ENCODE measurements at places on chromosomes 16 and 17.
A peak's percentile ranks its signal among the peaks of the same experiment; 100 is the strongest.

DNA sequence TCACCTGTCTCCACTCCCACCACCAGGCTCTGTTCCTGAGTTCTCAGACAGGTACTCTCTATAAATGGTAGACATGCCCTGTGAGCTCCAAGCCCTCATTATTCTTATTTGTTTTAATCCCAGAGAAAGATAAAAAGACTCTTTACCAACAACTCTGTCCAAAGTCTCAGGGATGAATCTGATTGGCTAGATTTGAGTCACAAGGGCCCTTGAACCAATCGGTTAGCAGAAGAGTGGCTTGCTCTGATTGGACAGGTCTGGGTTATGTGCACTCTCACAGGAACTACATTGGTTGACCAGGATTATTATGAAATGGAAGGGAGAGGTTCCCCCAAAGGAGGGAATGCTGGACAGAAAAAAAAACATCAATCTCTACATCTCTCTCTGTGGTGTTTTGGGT, 7.5 kb downstream of the COTL1 start:
- DNase-seq, result no peak

- DNase-seq, result no peak
These were observed 81.5 kb downstream of the MYO1D start for GRCh38 chr17:32795339-32795979.

DNA sequence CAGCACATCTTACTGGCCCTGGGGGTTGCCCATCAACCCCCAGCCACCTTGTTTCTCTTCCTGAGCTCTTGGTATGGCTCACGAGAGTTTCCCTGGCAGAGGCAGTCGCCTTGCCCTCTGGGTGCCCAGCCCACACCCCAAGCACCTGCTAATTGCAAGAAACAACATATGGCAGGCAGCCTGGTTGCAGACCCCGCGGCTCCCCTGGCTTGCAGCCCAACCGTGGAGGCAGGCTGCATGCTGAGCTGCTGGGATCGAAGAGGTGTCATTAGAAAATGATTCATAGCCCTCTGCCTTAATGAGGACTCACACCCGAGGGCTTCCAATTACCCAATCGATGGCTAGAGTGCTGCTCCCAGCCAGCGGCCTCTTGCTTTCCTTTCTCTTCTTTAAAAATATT, 115.7 kb downstream of the TMEM114 start:
- no peak for DNase-seq

- DNase-seq, result no peak
These were observed 15.1 kb downstream of the CACNG5 start for GRCh38 chr17:66849851-66850580.

- DNase-seq, result no peak
These were observed 9.3 kb upstream of the ADAMTS18 start for GRCh38 chr16:77444147-77444460.

GRCh38 chr17:34532281-34533065, 46.9 kb upstream of the TMEM132E start:
- no peak for DNase-seq

- DNase-seq, result no peak
These were observed 12.9 kb downstream of the AKAP1 start for GRCh38 chr17:57097832-57098421.

- peak; percentile 32 for DNase-seq
These were observed 187.0 kb downstream of the SEC14L1 start for GRCh38 chr17:77327566-77328464.

DNA sequence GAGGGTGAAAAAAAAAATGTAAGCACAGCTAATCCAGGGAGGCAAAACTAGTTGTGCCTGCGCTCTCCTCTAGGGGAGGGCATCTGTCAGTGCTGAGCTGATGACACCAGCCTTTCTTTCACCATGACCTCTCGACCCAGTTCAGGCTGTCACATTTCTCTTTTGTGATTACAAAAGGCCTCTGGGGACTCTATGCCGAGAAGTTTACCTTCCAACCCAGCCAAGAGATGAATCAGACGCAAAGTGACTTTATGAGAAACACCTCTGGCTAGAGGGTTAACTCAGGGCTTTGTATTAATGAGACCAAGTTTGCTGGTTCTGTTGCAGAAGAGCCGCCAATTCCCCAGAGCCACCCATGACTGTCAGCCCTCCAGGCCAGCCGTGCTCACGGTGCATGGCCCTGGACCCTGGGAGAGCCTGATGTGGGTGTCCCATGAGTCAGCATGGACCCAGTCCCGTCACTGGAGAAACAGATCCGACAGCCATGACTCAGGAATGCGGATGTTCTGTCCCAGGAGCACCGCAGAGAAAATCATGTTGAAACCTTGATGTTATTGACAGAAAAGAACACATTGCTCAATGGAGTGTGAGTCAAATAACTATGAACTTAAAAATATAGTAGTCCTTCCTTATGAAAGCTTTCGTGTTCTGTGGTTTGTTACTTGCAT, 437.2 kb downstream of the HS3ST3B1 start:
- peak; percentile 78 for DNase-seq

GRCh38 chr17:42192189-42193126, 1.8 kb downstream of the GHDC start:
- no peak for DNase-seq

DNA sequence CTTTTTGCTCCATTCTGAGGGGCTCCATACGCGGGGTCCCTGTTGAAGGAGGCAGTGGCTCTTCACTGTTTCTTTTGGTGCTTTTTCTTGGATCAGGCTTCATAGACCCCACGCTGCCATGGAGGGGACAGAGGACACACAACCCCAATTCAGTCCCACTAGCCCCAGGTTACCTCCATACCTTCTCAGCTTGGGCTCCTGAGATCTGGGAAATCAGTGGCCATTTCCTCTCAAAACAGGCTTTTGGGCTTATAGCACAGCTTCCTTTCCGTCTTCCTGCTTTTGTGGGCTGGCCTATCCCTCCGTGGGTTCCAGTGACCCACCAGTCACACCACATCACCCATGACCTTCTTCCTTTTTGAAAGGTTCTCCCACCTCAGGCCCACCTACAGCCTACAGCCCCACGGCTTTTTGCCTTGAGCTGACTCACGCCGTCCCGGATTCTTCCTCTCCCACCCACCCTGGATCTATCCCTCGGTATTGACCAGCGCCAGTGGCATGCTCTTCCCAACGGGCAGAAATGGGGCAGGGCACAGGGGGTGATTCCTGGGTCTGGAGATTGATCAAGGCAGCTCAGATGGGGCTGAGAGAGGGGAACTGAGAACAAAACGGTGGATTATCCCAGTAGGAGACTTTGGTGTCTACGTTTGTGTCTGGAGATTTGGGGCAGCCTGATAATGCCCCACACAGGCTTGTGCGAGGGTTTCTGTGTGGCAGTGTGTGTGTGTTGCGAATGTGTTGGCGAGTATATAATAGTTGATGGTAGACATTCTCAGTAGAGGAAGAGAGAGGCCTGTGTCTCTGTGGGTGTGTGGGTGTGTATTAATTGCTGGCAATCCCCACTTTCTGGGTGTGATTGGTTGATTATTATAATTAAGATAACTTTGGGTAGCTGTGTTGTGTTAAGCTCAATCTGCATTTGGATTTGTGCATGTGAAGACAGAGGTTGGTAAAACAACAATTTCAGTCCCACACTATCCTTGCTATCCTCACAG, 3.8 kb downstream of the TBX21 start:
- no peak for DNase-seq

DNA sequence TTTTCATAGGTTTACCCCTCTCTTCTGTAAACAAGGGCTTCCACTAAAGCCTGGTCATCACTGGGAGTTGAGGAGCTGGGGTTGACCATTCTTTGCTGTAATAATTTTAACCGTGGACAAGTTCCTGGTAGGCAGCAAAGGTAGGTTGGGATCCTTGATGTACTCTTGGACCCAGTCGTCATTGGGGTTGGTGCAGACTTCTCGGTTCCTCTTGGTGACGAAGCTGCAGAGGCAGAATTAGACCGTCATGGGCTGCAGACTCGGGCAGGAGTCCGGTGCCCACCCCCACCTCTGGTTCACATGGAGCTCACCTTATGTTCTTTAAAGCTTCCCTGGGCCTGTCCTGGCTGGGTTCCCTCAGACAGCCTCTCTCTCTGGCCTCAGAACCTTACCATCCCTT, 3.8 kb downstream of the CCL16 start:
- no peak for DNase-seq

- DNase-seq, result no peak
These were observed 20.7 kb downstream of the ZNF652 start for GRCh38 chr17:49341356-49341755.

DNA sequence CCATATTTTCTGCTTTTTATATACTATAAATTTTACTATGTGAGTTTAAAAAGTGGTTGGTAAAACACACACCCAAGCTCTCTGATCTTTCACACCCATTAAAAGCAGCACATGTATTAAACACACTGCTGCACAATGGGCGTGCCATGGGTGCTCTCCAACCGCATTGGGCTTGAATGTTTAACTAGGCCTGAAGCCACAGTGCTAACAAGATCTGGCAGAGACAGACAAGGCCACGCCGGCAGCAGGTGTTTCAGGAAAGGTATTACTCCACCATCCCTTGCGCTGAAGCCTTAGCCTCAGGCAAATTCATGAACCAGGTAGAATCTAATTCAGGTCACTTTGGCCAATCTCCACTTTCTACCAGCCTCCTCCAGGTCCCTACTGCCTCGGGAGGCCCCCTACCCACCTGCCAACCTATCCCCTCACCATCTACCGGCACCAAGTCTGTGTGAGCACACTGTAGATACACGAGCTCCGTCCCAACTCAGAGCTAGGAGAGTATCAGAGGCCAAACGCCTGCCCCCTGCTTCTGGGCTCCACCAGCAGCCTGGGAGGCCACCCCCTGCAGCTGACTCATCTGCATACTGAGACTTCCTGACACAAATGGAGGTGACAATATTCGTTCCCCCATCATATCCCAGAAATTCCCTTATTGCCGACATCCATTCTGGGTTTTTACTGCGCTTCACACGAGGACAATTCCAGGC, 95.0 kb downstream of the ADCY9 start:
- peak; percentile 86 for DNase-seq

DNA sequence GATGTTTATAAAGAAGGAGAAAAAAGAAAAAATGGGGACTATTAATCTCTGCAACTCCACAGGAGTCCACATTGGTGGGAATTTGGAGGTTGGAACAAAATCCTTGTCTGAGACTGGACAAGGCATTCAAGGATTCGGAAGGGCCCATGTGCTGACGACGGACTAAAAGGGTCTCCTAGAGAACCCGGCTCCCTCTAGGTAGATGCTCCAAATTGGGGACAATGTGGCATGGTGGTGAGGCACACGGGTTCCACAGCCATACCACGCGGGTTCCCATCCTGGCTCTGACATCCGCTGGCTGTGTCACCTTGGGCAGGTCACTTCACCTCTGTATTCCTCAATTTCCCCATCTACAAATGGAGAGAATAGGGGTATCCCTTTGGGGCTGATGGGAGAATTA, 227.4 kb downstream of the C16orf78 start:
- DNase-seq, result no peak

DNA sequence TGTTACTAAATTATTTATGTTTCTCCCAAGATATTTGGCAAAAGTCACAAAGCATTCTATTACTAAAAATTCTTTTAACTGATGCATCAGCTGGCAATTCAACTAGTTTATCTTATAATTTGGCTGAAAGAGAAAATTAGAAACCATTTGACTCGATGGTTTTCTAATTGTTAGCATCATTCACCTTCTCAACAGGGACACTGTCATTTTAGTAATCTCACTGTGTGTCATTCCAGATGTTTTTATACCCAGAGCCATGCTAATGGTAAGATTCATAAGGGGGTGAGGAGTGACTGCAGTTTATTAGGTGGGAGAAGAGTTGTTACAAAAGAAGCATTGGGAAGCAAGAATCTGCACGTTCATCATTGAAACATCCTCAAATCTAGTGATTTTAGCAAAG, 124.9 kb downstream of the ABCA8 start:
- no peak for DNase-seq
